ENCODE measurements at places on chromosomes 12 and 14.

GRCh38 chr14:101201535-101202151 is 298.1 kb upstream of the RTL1 start:
- no peak for DNase-seq

GRCh38 chr12:21546716-21547115 is 20.6 kb downstream of the SPX start:
- DNase-seq: no peak

DNA sequence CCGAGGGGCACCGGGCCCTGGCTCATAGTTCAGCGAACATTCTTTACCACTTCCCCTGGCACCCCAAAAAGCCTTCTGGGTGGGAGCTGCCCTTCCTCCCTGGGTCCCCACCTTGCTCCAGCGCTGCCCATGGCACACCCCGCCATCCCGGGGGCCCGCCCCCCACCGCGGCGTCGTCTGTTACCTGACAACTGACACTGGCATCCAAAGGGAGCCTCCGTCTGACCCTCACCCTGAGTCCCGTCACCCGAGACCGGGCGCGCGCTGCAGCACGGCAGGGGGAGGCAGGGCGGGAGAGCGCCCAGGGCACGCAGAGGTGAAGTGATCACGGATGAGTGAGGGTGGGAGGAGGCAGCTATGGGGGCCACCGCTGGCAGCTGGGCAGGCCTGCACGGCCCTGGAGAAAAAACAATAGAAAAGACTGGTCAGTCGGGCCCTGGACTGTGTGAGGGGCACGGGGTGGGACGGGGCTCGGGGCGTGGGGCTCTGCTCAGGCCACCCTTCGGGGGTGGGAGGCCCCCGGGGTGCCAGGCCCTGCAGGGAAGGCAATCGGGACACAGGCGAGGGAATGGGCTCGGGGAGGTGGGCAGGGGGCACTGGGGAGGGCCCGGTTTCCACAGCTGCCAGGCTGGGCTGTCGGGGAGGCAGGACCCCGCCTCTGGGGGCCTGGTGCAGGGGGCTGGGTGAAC is 40.7 kb downstream of the BCL11B start:
- no peak for DNase-seq

DNA sequence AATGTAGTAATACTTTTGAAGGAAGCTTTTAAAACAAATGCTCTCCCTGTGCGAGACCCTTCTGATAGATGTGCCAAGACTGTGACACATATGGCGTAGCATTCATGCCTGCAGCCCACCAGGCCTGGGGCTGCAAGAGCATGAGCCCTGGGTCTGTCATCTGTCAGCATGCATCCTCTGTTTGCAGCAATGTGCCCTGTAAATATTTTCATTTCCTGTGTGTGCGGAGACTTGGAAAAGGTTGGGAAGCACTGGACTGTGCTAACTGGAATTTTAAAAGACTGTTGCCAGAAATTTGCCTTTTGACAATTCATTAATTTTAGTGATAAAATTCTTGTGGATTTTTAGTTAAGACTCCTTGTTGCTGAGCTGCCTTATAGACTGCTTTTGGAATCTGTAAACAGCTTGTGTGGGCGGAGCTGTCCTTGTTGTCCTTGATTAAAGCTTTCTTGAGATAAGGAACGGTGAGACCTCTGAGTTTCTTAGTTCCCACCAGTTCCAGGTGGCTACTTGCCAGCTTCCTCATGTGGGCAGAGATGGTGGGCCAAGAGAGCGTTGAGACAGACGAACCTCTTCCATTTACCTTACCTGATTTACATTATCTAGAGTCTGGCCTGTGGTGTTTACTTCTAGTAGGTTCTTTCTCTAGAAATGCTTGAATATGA is 23.4 kb downstream of the MARK3 start:
- DNase-seq: no peak

DNA sequence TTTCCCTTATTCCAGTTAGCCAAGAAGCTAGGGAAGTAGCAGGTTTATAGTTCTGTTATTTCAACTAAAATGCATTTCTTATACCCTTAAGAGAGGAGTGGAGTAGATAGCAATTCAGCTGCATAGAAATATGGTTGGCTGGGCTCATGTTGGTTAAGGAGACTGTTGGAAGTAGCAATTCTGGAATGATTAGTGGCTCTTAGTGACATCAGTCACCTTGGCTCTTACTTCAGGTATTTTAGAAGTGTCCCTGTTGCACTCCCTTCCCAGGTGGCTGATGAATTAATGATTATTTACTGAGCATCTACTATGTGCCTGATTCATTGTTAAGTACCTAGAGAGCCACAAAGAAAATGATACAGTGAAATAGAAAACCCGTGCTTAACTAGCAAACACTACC is 128.1 kb downstream of the MGST1 start:
- DNase-seq: no peak

- DNase-seq: peak; percentile 79
Measured at GRCh38 chr14:22852940-22853767, 16.8 kb downstream of the MMP14 start.

- peak; percentile 61 for DNase-seq
Measured at GRCh38 chr14:20440882-20441281, 4.9 kb upstream of the KLHL33 start.

DNA sequence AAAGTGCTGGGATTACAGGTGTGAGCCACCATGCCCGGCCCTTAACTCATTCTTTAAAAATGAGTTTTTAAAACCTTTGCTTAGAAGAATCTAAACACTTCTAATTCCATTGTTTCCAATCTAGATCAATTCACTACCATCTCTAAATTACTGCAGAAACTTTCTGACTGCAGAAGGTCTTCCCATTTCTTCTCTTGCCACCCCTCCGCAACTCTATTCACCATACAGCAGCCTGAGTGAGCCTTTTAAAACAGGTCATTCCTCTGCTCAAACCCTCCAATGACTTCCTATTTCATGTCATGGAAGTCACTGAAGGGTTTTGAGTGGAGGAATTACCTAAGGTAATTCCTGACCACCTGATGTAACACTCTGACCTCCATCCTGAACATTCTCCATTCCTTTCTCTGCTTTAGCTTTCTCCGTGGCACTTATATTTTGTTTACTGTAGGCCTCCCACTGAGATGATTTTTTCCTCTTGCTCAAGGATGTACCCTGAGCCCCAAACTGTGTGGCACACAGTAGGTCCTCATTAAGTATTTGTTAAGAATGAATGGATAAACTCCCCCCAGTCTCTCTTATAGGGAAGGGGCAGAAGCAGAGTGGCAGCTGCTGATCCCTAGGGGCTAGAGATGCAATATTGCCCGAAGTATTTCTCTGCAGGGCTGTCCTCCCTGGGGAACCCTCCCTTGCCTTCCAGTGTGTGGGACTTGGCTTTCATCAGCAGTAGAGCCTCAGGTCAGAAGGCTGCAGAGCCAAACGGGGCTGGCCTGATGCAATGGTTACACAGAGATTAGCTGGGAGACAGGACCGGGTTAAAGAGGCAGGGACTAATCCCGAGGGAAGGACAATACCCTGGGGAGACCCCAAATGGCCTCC is 1.2 kb downstream of the DDIT3 start:
- DNase-seq: no peak

DNA sequence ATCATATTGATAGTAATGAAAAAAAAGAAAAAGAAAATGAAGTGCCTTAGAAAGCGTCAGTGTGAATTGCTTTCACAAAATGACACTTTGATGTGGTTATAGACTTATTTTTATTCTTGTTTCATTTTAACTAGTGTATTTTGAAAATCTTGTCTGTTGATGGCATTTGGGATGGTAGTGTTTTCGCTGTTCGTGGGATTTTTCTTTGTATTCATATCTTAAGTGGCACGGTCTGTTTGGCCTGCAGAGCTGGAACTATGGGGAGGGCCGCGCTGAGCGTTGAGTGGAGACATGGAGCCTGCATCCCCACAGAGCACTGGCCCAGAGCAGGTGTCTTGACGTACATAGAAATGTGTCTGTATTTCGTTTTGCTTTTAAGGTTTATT is 61.6 kb downstream of the WDR20 start:
- no peak for DNase-seq

DNA sequence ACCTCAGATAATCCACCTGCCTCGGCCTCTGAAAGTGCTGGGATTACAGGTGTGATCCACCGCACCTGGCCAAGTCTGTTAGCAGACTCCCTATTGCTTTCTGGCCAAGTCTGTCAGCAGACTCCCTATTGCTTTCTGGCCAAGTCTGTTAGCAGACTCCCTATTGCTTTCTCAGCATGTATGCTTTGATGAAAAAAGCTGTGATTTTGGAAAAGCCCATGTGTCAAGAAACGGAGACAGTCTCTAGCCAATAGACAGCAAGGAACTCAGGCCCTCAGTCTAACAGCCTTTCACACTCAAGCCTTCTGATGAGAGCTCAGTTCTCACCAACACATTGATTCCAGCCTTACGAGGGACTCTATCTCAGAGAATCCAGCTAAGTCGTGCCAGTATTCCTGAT is 158.8 kb upstream of the KRR1 start:
- no peak for DNase-seq

Measured in GDM1 (cell line).